Dermis microvascular lymphatic vessel endothelial cell (primary cell): ENCODE measurements at places on chromosomes 11 and 22. TPM values are rescaled to one million over a fixed set of nuclear protein-coding genes. Genes with fewer than 3 reads are reported as not detected.
A peak's percentile ranks its signal among the peaks of the same experiment; 100 is the strongest.

DNA sequence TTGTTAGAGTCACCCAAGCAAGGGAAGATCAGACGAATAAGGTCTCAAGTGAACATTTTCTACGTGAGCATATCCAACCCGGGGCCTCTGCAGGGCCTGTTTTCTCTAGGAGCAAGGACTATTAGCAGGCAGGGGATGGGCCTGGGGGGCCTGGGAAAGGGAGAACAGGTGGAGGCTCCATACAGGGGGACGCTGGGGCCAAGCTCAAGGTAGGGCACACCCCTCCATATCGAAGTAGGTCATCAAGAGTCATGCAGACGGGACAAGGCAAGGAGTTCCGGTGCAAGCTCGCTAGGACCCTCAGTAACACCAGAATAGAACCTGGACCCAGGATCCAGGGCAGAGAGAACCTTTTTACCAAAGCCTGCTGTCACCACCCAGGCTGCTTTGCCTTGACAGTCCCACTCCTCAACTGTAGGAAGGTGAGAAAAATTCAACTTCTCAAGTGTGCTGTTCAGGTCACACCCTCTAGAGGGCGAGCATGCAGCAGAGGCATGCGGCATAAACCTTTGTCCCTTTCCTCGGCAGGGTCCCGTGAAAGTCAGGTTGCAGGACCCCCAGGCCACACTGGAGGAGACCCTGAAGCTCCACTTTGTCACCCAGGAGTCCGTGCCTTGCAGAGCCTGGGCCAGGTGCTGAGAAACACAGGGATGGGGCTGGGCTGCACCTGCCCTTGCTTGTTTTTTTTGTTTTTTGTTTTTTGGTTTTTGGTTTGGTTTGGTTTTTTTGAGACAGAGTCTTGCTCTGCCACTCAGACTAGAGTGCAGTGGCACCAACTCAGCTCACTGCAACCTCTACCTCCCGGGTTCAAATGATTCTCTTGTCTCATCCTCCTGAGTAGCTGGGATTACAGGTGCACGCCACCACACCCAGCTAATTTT lies 8.6 kb upstream of the APOBEC3B start:
- DNase-seq, result no peak

DNA sequence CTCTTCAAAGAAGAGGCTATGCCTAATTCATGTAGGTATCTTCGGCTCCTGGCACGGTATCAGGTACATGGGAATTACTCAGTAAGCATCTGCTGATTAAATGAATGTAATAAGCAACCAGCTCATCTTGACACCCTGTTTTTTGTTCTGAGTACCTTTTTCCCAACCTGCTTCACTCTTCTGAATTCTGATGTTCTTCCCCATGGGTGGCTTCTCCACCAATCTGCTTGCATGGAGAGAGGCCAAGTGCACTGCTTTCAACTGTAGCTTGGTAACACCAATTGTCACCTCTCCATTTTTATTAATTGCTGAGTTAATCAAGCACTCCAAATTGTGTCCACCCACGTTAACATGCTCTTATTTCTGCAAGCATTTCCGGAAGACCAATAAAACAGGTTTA lies 40.5 kb downstream of the LARGE1 start:
- DNase-seq, result no peak

DNA sequence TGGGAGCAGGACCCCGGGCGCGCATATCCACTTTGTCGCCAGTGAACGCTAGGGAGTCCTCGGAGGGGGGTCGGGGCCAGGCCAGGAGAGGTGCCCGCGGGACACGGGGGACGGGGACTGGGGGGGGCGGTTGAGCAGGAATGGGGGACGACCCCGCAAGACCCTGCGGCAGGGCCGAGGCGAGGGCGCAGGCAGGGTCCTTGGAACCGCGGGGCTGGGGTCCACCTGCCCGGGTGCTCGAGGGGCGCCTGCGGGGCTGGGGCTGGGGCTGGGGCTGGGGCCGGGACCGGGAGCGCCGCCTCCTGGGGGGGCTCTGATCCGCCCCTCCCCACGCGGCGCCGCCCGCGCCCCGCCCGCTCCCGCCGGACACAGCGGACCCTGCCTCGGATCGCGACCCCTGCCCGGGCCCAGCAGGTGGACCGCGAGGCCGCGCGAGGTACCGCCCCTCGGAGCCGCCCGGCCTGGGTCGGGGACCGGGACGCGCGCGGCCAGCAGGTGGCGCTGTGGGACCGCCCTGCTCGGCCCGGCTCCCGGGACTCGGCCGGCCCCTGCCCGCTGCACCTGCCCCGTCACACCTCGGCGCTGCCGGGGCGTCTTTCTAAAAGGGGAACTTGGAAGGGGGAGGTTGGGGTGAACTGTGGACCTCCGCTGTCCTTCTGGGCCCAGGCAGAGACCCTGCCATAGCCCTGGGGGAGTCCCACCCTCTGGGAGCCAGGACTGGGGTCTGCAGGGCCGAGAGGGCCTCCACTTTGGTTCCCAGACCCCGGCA lies 11.0 kb downstream of the CRELD2 start:
- DNase-seq, result peak; percentile 48

GRCh38 chr11:69721106-69721505 lies 17.3 kb upstream of the FGF19 start:
- DNase-seq, result no peak

DNA sequence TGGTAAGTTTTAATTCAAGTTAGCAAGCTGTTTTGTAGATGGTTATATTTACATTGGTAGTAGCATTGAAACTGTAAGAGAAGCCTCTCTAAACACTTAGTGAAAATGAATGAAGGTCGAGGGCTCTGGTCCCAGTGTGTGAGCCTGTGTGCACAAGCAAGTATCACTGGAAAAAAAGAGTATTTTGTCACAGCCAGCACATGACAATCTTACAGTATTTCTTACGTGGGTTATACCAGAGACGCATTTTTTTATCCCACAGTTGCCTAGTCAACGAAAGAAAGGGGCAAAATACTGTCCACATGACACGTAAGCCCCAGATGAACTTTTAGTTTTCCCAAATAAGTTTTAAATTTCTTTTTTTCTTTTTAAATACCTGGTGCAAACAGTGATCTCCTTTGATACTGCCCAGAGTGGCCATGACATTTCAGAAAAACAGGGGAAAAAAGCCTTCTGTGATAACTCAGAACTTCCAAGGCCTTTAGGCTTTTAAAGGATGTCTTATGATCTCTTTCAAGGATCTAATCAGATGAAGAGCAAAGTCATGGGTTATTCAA lies 23.5 kb downstream of the RAB38 start:
- DNase-seq, result no peak

DNA sequence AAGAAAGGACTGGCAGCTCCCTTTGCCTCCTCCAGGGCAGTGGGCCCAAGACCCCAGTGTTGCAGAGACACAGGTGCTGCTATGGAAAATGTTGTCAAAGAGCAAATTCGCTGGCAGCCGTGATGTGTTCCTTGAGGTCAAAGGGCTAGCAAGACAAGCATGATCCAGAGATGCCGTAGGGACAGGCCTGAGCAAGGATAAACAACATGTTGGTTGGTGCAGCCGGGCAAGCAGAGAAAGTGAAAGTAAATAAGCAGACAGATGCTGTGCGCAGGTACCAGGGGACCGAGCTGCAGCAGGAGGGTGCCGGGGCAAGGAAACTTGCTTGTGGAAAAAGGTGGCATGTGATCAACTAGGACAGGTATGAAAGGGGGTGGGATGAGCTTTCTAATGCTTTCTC lies 125.5 kb upstream of the NECTIN1 start:
- DNase-seq, result no peak

- no peak for DNase-seq
These were observed 48.8 kb upstream of the YWHAH start for GRCh38 chr22:31895411-31896123.

DNA sequence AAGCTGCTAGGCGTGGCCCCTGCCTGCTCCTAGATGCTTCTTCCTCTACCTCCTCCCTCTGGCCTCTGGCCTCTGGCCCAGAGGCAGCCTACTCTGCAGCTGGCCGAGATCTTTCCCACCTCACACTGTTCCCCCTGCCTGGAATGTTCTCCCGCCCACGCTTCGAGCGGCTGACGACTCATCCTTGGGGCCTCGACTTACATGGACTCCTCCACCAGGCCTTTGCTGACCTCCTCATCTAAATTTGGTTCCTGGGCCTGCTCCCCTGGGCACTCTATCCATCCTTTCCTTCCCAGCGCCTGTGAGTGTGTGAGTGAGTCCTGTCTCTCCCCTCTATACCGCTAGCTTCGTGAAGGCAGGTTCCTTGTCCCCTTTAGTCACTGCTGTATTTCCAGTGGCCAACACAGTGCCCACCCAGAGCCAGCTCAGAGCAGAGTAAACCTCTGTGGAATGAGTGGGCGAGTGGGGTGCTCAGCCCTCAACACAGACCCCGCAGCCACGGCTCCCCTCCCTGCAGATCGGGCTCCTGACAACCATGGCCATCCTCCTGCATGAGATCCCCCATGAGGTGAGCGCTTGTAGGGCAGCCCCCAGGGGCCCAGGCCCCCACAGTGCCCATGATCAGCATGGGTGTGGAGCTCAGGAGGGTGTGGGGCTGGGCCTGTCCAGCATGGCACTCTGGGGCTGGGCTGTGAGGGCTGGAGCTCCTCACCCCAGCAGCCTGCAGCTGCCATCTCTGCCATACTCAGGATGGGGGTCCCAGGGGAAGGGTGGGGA lies 5.7 kb downstream of the SLC39A13 start:
- DNase-seq, result no peak

- no peak for DNase-seq
These were observed 59.8 kb downstream of the NAV2 start for GRCh38 chr11:19772480-19772879.

DNA sequence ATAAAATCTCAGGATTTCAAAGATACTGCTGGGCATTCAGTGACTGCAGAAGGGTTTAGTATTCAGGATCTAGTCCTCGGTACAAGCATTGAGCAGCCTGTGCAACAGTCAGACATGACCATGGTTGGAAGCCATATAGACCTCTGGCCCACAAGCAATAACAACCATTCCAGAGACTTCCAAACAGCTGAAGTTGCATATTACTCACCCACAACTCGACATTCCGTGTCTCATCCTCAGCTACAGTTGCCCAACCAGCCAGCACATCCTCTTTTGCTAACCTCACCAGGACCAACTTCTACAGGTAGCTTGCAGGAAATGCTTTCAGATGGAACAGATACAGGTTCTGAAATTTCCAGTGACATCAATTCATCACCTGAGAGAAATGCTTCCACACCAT lies 156.8 kb downstream of the C11orf91 start:
- no peak for DNase-seq

Gene ACR
- under 0.01 and 0.38 TPM in 2 replicates for total RNA-seq

GRCh38 chr22:19871845-19872778 lies 17.4 kb upstream of the GNB1L start:
- DNase-seq, result no peak

- DNase-seq, result peak; percentile 68
These were observed 35.4 kb upstream of the AMOTL1 start for GRCh38 chr11:94732617-94733281.

Gene APOL1
- total RNA-seq, result 4.9 and 8.0 TPM in 2 replicates

Gene OR52H1
- total RNA-seq, result 0.13 TPM in 2 replicates

Gene GPR83
- under 0.01 TPM in 1 of 2 replicates, not detected in the other for total RNA-seq

DNA sequence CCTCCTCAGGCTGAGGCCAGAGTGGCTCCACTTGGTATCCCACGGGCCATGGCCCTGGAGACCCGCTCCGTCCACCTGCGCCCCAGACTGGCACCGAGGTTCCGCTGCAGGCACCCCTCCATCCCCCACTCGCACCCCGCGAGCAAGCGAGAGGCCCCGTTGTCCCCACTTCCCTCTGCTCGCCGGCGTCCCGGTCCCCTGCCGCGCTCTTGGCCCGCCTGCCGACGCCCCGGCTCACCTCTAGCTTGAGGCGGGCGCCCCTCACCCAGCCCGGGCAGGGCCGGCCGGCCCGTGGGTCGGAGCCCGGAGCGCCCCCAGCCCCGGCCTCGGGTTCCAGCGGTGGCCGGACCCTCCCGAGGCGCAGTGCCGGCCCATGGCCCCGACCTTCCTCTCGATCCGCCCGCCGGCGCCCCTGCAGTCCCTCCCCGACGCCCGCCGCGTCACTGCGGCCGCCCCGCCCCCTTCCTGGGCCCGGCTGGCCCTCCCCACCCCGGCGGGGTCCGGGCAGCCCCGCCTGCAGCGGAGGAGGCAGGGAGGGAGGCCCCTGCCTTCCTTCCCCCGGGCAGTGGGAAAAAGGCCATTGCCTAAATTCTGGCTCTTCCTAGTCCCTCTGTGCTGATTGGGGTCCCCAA lies at the start of gene PITPNM1:
TSS of gene PITPNM1 (minus strand) at position 414 of the 632 bp plus-strand sequence. CDS start 1,183 bp downstream, outside the sequence.
- no peak for DNase-seq

Gene DBX1
- total RNA-seq, result not detected in 2 replicates

GRCh38 chr11:97229936-97230335 lies 840.1 kb downstream of the JRKL start:
- DNase-seq, result no peak

- no peak for DNase-seq
These were observed 7.6 kb downstream of the BRSK2 start for GRCh38 chr11:1397146-1397861.

Gene CRACR2B
- total RNA-seq, result 12.1 and 16.9 TPM in 2 replicates

Gene DDTL
- total RNA-seq, result 5.2 and 6.2 TPM in 2 replicates

- no peak for DNase-seq
These were observed 11.5 kb downstream of the PKNOX2 start for GRCh38 chr11:125175896-125176575.

Gene PHRF1
- total RNA-seq, result 16.8 and 23.8 TPM in 2 replicates

- no peak for DNase-seq
These were observed 630 bp downstream of the CASP4 start for GRCh38 chr11:104967534-104968354.

GRCh38 chr11:63621071-63621470 lies 6.8 kb upstream of the PLAAT3 start:
- no peak for DNase-seq

Gene IL10RA
- 0.25 TPM in 1 of 2 replicates, not detected in the other for total RNA-seq

GRCh38 chr11:1654388-1655167 lies 25.0 kb downstream of the KRTAP5-5 start:
- peak; percentile 53 for DNase-seq

DNA sequence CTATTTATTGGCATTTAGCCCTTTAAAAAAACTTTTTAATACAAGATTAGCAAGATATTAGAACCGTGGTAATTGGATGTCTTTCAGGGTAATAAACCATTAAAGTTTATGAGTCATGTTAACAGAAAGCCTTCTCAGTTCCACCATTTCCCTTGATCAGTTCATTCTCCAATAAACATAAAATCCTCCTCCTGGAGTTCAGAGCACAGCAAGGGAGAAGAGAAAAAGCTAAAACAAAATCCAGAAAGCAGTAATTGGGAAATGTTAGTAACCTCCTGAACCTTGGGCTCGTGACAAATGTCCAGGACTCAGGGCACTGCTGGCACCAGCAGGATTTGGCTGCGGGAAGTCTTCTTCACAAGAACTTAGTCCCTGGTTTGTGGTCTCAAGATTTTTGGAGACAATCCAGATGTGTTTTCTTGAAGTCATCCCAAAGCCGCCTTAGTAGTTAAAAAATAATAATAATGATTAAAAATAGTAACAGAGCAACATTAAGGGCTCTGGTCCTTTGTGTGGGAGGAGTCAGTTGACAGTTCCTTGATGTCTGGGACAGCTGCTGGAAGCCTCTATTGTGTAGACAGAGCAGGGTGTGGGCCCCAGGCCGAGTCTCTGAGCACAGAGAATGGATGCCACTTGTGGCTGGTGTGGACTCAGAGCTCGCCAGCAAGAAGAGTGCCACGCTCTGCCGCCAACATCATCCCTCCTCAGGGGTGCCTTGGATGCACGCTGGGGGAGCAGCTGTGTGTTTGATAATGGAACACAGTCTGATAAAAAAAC lies 43.4 kb upstream of the PITPNB start:
- no peak for DNase-seq

Gene SLC35C1
- 4.1 and 8.3 TPM in 2 replicates for total RNA-seq

Gene TEX54
- not detected in 2 replicates for total RNA-seq

Gene TBX1
- total RNA-seq, result 30.4 and 62.8 TPM in 2 replicates

Gene PLEKHB1
- total RNA-seq, result 0.26 and 0.76 TPM in 2 replicates
